ENCODE measurements at places on chromosomes 11 and 22. TPM values are rescaled to one million over a fixed set of nuclear protein-coding genes. Genes with fewer than 3 reads are reported as not detected.

Gene CST6
- 0.11 TPM for total RNA-seq

Gene KRTAP5-8
- not detected for total RNA-seq

Gene GAS2
- total RNA-seq, result 0.76 TPM

Gene SPECC1L
- total RNA-seq, result 68.8 TPM

Gene FAM111A
- total RNA-seq, result 32.6 TPM

Gene HYOU1
- 199 TPM for total RNA-seq

Gene MS4A7
- total RNA-seq, result not detected

Gene MS4A4E
- not detected for total RNA-seq

Gene PKNOX2
- not detected for total RNA-seq

Gene ANO5
- total RNA-seq, result under 0.01 TPM

Gene LMO1
- total RNA-seq, result not detected

Gene MOV10L1
- total RNA-seq, result 26.8 TPM

Gene H19
- total RNA-seq, result 11.3 TPM

Gene P2RX6
- total RNA-seq, result not detected
